ENCODE measurements at places on chromosomes 1 and 21.

- no peak for DNase-seq
Observed at GRCh38 chr1:36502616-36503015, 19.9 kb upstream of the CSF3R start.

DNA sequence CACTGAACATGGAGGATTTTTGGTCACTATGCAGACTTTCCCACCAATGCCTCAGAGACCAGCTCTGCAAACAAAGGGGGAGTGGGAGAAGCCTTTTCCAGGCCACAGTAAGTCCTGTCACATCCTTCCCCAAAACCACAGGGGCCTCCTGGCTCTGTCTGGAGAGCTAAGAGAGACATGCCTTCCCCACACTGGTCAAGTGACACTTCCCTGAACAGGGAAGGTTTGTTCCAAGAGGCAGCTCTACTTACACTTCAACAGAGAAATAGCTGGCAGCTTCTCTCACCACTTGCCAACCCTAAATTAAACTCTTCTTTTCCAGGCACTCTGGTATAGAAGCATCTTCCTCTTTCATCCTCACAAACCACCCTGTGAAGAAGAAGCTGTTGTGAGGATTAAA lies 39.7 kb downstream of the EDN2 start:
- DNase-seq, result no peak

DNA sequence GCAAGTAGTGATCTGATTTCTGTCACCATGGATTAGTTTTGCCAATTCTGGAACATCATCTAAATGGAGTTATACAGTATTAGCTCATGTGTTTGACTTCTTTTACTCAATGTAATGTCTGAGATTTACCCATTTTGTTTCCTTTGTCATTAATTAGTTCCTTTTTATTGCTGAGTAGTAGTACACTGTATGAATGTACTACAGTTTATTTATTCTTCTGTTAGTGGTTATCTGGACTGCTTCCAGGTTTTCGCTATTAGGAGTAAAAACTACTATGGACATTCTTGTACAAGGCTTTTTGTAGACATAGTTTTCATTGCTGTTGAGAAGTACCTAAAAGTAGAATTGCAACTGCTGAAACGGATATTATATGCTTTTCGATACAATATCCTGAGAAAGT lies 14.1 kb downstream of the SUCO start:
- DNase-seq, result no peak

DNA sequence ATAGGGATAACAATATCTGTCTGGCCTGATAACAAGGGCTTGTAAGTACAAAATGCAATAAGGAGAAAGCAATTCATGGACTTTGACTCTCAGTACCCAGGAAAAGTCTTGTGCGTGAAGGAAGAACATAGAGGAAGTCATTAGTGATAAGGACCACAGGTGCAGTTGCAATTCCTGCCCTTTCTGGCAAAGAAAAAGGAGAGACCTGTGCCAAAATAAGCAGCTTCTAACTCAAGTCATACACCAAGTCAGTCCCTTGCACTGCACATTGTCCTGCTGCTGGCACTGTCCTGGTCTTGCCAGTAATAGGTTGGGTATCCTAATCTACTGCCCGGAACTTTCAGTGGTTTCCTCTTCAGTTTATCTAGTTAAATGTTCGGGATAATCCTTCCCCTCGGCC lies 14.8 kb upstream of the SOD1 start:
- DNase-seq, result no peak

GRCh38 chr1:247444571-247444970 lies 13.3 kb downstream of the OR2B11 start:
- DNase-seq, result no peak

- DNase-seq, result no peak
Observed at GRCh38 chr1:17248781-17249180, at the start of gene PADI3. TSS of gene PADI3 (plus strand) at chr1:17249098. CDS start at chr1:17249138, 40 bp downstream.

DNA sequence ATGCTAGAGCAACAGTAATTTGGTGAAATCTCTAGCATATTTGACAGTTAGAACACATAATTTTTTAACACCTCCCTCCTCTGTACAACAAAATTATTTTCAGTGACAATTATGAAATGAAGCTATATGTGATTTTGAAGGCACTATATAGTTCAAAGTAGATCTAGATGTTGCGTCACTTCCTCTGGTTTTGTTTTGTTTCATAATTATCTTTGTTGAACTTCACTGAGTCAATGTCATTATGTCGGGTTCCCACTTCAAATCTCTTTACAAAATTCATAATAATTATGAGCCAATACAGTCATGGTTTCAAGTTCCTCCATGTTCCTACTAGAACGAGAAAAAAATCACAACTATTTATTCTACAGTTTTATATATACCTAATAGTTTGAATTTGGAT lies 254.8 kb upstream of the PLXNA2 start:
- DNase-seq, result no peak

DNA sequence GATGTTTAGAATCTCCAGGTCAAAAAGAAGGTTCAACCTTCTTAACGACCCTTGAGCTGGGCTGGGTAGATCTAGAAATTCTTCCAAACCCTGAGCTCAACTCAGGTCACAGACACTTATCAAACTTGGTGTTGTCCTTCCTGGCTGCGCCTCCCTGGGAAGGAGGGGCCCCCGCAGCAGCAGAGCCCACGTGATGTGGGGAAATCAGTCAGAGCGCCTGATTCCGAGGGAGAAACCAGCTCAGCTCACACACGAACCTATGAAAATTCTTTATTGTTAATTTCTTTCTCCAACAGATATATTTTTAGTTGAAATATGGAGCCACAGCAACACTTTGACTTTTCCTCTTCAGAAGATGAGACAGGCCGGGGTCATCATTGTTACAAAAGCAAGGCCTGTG lies 24.3 kb upstream of the CLSTN1 start:
- DNase-seq, result no peak

- DNase-seq, result no peak
Observed at GRCh38 chr21:17231124-17231523, 281.7 kb upstream of the CXADR start.

GRCh38 chr1:39328586-39329121 lies 124.2 kb downstream of the MACF1 start:
- no peak for DNase-seq

DNA sequence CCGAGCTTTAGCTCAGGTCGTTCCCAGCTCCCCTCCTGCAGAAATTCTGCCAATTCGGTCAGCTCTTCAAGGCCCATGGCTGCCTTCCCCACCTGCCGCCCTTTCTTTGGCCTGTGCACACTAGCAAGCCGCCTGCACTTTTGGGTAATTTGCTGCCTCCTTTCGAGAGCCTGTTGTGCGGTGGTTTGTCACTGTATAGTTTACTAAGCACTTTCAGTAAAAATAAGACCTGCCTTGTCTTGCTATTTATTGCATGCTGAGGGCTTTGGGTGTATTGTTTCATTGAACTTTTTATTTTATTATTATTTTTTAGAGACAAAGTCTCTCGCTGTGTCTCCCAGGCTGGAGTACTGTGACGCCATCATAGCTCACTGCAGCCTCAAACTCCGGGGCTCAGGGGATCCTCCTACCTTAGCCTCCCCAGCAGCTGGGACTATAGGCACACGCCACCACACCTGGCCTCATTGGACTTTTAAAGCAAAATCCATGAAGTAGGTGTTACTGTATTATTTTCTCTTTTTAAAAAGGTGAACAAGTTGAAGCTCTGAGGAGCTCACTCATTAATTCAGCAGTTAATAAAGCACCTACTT lies 1.1 kb upstream of the FABP3 start:
- DNase-seq, result no peak

GRCh38 chr21:41894511-41894910 lies 15.4 kb upstream of the PRDM15 start:
- DNase-seq, result no peak
